Naive thymus-derived CD4-positive, alpha-beta T cell (primary cell): ENCODE measurements at places on chromosomes 2 and 18.

- peak; percentile 33 for DNase-seq
- H3K27me3 ChIP-seq, result peaks cover 7% of the 10 kb centered on the region
- H3K36me3 ChIP-seq, result no peaks in the 10 kb centered on the region
- peaks cover 31% of the 10 kb centered on the region for H3K4me1 ChIP-seq
- peak overlapping the region; percentile 43 for H3K4me3 ChIP-seq
Measured at GRCh38 chr2:161414042-161415033, 1.8 kb upstream of the TBR1 start.

DNA sequence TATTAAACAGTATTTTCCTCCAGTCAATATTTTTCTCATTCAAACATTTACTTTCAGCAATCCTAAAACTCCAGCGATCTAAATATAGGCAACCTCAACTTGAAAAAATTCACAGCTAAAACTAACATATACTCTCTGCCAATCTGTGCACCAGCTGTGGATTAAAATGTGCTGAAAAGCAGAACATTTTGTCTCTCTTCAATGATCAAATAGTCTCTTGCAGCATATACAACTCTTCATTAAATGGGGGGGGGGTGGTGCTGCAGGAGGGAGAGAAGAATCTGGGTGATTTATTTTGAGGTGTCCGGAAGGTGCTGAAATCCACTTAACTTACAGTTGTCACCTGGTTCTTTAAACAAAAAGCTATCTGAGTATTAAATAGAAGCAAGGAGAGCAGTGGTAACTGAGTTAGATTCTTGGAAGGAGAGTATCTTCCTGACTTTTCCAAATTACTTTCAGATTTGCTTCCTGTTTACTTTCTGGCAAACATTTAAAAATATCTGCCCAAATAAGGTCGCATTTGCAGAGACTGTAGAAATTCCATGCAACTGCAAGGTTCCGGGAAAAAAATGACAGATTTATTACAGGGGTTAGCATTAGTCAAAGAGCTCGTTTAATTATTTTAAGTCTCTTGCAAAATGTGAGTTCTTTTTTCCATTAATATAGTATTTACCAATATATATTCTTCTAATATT lies 904.7 kb upstream of the ACVR2A start:
- H3K27ac ChIP-seq, result no peak overlapping the region
- H3K4me1 ChIP-seq, result no peaks in the 10 kb centered on the region
- no peak for DNase-seq
- H3K27me3 ChIP-seq, result no peaks in the 10 kb centered on the region

GRCh38 chr2:172107690-172108586 lies 5.2 kb upstream of the DLX2 start:
- H3K27ac ChIP-seq, result no peak overlapping the region
- DNase-seq, result peak; percentile 16
- peaks cover 18% of the 10 kb centered on the region for H3K4me1 ChIP-seq
- no peak overlapping the region for H3K4me3 ChIP-seq
- H3K27me3 ChIP-seq, result peaks cover 20% of the 10 kb centered on the region

DNA sequence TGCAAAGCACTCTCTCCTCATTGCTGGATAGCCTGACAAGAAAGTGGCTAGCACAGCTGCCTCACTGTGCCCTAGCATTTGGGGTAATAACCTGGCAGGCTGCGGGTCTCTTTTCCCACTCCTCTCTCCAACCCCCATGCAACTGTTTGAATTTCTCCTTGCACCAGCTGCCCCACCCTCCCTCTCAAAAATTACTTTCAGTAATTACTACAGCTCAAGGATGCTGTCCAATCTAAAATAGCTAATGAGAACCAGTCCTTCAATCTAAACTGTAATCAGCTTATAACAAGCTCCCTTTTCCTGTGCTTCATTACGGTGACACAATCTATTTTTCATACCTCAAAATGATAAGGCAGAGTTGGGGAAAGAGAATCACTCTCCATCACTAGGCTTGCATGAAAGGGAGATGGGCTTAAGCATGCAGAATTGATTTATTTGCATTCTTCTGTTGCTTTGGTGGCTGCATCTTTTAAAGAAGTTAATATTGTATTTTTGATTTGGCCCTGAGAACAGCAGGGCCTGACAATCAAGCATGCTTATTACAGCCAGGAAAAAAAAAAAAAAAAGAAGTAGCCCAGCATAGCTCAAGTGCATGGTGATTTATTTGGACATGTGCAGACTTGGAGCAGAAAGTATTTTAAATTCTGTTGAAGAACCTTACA lies 881.8 kb downstream of the SLC4A3 start:
- no peak overlapping the region for H3K4me3 ChIP-seq
- no peaks in the 10 kb centered on the region for H3K27me3 ChIP-seq
- no peak for DNase-seq
- H3K4me1 ChIP-seq, result no peaks in the 10 kb centered on the region
- no peak overlapping the region for H3K27ac ChIP-seq

- DNase-seq, result no peak
- no peaks in the 10 kb centered on the region for H3K27me3 ChIP-seq
- peaks cover 19% of the 10 kb centered on the region for H3K4me1 ChIP-seq
- H3K4me3 ChIP-seq, result no peak overlapping the region
Measured at GRCh38 chr2:171249689-171250088, 89.0 kb upstream of the TLK1 start.

DNA sequence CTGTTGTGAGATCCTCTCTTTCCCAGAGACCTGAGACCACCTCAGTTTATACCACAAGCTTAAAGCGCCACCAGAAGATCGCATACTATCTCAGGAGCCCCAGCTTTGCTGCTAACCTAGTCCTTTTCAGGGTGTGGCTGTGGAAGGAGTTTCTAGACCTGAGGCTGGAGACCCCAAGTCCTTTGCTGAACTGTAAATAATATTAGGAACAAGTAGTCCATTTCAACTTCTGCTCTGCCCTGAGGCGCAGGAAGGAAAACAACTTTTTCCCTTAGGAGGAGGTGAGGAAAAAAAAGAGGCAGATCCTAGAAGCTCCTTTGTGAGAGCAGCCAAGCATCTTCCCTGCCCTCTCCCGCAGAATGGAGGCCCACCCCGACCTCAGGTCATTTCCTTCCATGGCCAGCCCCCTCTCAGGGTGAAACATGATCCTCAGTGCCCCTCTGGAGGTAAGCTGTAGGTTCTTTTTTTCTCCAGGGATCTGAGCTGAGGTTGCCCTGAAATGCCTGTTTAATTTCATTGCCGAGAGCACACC lies 122.8 kb upstream of the LGALSL start:
- no peak overlapping the region for H3K27ac ChIP-seq
- H3K27me3 ChIP-seq, result no peaks in the 10 kb centered on the region
- peaks cover 20% of the 10 kb centered on the region for H3K4me1 ChIP-seq
- DNase-seq, result no peak

- no peaks in the 10 kb centered on the region for H3K36me3 ChIP-seq
- no peak for DNase-seq
- no peaks in the 10 kb centered on the region for H3K27me3 ChIP-seq
Measured at GRCh38 chr18:75154259-75154658, 54.7 kb downstream of the PTGR3 start.

- no peaks in the 10 kb centered on the region for H3K27me3 ChIP-seq
- H3K27ac ChIP-seq, result no peak overlapping the region
- no peak for DNase-seq
- no peaks in the 10 kb centered on the region for H3K4me1 ChIP-seq
Measured at GRCh38 chr18:62450175-62450545, 72.7 kb upstream of the ZCCHC2 start.

DNA sequence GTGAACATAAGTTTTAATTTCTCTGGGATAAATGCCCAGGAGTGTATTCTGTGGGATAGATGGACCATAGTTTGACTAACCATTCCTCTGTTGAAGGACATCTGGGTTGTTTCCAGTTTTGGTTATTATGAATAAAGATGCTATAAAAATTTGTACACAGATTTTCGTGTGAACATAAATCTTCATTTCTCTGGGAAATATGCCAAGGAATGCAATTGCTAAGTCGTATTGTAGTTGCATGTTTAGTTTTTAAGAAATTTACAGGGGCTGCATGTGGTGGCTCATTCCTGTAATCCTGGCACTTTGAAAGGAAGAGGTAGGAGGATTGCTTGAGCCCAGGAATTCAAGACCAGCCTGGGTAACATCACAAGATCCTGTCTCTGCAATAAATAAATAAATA lies 6.9 kb upstream of the SLC11A1 start:
- no peaks in the 10 kb centered on the region for H3K27me3 ChIP-seq
- no peak for DNase-seq
- H3K36me3 ChIP-seq, result no peaks in the 10 kb centered on the region
- no peak overlapping the region for H3K27ac ChIP-seq
- no peak overlapping the region for H3K4me3 ChIP-seq
- no peaks in the 10 kb centered on the region for H3K4me1 ChIP-seq

DNA sequence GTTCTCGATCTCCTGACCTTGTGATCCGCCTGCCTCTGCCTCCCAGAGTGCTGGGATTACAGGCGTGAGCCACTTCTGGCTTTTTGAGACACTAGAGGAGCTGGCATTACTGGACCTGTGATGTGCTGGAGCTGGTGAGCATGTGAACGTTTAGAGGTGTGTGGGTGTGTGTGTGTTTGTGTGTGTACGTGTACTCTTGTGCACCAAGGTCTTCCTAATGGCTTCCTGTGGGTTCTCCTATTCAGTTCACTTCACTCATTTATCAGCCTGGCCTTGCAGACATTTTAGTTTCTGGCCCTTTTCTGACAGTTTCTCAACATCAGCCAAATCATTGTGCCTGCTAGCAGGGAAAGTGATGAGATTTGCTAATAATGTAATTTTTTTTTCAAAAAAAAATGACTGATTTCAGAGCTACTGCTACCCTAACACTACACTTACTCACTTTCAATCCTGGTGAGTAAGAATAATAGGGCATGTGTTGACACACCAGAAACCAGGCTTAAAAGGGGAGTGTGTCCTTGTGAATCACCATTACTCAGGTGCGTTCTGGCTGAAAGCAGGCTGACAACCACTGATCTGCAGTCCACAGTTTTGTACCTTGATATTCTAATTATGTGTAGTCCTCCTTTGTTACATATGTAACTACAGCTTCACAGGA lies 41.0 kb upstream of the ACTR3 start:
- no peaks in the 10 kb centered on the region for H3K27me3 ChIP-seq
- H3K27ac ChIP-seq, result no peak overlapping the region
- no peaks in the 10 kb centered on the region for H3K36me3 ChIP-seq
- no peak overlapping the region for H3K4me3 ChIP-seq
- DNase-seq, result no peak

DNA sequence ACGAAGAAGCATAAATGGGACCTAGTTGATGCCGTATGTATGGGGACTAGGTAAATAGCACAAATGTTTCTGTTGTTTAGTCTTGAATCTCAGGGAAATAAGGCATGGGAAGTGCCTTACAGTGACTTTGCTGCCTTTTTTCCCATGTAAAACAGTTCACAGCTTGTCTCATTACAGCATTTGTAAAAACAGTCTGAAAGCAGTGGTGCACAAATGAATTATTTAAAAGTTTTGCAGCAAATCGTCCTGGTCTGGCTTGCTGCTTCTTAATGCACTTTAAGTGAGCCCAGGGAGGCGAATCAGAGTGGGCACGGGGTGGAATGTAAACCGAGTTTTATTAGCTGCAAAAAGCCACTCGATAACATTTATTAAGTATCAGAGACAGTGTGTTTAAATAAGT lies 302.0 kb upstream of the ETAA1 start:
- no peaks in the 10 kb centered on the region for H3K36me3 ChIP-seq
- H3K27ac ChIP-seq, result no peak overlapping the region
- H3K27me3 ChIP-seq, result no peaks in the 10 kb centered on the region
- H3K4me3 ChIP-seq, result no peak overlapping the region
